ENCODE measurements at places on chromosomes 13 and 19.

GRCh38 chr19:3292958-3293529 lies 68.6 kb downstream of the CELF5 start:
- DNase-seq = no peak

DNA sequence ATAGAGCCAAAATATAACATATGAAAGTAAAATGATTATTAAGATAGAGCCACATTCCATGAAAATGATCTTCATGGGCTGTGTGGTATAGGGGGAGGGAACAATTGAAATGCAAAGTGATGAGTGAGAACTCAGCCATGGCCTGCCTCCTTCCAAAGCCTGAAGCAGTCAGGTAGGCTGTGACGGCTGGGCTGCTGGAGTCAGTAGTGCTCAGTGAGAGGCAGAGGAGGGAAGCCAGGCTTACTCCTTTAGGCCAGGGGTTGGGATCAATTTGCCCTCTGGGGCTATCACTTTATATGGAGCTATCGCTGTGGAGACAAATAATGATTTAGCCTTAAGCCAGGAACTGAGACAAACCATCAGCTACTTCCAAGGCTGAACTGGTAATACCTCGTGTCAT lies 654.9 kb downstream of the FGF9 start:
- DNase-seq = no peak

DNA sequence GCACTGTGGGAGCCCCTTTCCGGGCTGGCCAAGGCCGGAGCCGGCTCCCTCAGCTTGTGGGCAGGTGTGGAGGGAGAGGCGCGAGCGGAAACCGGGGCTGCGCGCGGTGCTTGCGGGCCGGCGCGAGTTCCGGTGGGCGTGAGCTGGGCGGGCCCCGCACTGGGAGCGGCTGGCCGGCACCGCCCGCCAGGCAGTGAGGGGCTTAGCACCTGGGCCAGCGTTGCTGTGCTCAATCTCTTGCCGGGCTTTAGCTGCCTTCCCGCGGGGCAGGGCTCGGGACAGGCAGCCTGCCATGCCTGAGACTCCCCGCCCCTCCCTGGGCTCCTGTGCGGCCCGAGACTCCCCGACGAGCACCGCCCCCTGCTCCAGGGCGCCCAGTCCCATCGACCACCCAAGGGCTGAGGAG lies 405.2 kb upstream of the PRR20A start:
- no peak for DNase-seq

GRCh38 chr13:42049454-42049813 lies 986 bp downstream of the DGKH start:
- DNase-seq = no peak

- DNase-seq = no peak
Observed at GRCh38 chr13:111652676-111653075, 332.2 kb downstream of the TEX29 start.

GRCh38 chr13:25375727-25376358 lies 4.1 kb downstream of the ATP8A2 start:
- DNase-seq = peak; percentile 25

GRCh38 chr13:30126903-30127428 lies 180.4 kb downstream of the KATNAL1 start:
- DNase-seq = no peak

- DNase-seq = no peak
Observed at GRCh38 chr19:3250675-3251074, 26.2 kb downstream of the CELF5 start.

DNA sequence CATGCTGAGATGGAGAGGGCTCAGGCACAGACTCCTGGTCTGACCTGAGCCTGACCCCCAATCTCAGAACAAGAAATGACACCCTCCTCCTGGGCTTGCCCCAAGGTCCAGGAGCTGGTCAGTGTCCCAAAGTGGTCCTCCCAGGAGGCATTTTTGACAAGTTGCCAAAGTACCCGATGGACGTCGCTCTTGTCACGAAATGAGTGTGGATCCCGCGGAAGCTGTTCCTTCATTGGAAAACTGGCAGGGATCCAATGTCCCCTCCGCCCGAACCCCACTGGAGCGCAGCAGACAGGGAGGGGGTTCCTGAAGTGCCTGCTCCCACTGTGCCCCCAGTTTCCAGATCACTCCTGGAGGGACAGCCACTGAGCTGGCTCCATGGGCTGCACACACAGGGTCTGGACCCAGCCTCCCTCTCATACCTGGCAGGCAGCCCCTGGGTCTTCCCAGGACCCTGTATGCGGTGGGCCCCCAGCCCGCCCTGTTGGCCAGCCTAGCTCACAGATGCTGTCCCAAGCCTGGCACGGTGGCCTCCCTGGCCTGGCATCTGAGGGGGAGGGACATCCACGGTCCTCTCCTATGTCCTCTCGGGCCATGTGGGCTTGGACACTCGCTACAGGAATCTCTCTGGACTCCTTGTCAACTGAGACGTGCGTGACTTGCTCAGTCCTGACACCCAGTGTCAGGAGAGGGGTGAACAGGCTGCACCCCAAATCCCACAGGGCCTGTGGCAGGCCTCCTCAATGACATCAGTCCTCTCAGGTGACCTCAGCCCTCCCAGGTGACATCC lies 12.8 kb upstream of the ZNF14 start:
- DNase-seq = no peak

GRCh38 chr13:84077271-84077670 lies 195.0 kb upstream of the SLITRK1 start:
- no peak for DNase-seq

- DNase-seq = no peak
Observed at GRCh38 chr13:32737679-32738078, 151.4 kb downstream of the PDS5B start.

- DNase-seq = no peak
Observed at GRCh38 chr19:42095814-42096230, 19.9 kb downstream of the ZNF574 start.

DNA sequence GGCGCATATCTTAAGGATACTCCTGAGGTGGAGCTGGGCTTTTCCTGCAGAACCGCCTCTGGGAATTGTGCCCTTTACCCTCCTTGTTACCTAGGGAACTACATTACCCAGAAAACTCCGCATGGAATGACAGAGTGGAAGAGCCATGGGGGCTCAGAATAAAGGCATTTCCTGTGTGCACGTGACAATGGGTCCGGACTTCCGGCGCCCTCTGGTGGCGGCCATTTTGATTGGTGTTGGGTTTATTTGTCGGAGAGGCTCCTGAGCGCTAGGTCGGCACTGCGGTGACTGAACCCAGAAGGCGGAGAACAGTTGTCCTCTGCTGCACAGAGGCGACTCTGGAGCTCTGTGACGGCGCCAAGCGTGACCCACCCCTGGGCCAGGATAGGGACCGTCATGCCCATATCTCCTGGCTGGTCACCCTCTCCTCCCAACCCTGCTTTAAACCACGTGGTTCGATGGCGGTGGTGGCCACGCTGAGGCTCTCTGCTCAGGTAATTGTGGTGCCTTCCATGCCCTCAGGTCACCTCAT lies at the start of gene ZNF587B:
TSS of gene ZNF587B (plus strand) at position 229 of the 532 bp plus-strand sequence. CDS start at position 459, 230 bp downstream.
- no peak for DNase-seq

DNA sequence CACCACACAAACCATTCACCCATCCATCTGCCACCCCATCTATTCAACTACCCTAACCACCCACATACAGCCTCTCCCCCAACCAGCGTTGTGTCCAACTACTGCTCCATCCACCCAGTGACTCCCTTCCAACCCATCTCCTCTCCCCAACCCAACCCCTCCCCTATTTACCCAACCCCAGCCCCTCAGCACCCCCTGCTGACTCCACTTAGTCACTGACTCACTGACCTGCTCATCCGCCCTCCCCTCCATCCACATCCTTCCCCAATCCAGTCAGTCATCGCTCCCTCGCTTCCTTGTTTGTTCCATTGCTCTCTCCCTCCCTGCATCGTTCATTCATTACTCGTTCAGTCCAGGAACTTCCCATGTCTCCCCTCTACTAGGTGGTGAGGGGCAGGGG lies 39.2 kb downstream of the KCNC3 start:
- no peak for DNase-seq

DNA sequence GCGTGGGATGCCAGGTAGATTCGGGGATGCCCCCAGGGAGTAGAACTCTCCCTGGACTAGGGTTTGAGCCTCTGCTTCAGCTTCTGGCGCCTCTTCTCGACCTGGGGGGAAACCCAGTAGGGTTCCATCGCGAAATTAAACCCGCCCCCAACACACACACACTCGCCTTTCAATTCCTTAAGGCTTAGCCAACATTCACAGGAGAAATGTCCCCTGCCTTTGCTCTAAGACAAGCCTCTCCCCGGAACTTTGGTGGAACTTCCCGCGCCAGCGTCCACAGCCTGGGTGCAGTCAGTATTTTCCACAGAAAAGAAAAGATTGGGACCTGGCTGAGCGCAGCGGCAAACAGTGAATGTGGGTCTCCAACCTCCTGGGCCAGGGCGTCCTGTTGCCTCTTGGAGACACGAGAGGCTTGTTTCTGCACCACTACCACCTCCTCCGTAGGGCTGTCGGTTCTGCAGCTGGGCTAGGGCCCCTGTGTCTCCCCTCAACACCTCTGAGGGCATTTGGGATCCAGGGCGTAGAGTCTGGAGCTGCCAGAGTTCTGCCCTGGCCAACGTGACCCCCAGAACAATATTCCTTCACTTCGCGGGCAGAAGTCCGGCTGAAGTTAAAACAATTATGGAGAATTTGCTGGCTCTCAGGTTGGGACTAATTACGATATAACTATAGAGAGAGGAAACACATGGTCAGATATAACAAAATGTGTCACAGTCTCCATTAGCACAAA lies 3.2 kb downstream of the PDX1 start:
- DNase-seq = no peak

- DNase-seq = no peak
Observed at GRCh38 chr19:14088634-14089411, 1.7 kb downstream of the SAMD1 start.

DNA sequence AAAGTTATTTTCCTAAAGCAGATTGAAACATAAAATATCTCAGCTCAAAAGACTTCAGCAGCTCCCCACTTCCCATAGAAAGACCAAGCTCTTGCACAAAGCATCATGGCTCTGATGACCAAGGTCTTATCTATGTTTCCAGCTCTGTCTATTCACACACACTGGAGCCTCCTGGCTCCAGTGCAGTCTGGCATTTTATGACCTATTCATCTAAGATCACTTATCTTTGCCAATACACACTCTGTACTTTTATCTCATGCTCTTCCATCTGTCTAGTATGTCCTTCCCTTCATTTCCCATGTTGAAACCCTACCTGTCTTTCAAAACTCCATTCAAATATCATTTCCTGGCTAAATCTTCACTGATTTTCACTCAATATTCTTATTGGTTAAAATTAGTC lies 74.4 kb downstream of the FGF9 start:
- no peak for DNase-seq

GRCh38 chr13:93690139-93690538 lies 463.5 kb downstream of the GPC6 start:
- DNase-seq = no peak

DNA sequence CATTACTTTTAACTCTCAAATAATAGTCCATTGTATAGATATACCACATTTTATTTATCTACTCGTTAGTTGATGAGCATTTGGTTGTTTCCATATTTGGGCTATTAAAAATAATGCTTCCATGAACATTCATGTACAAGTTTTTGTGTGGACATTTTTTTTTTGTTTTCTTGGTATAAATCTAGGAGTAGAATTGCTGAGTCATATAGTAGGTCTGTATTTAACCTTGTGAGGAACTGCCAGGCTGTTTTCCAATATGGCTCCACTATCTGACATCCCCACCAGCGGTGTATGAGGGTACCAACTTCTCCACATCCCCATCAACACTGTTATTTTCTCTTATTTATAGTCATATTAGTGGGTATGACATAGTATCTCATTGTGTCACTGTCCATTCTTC lies 143.1 kb downstream of the RAP2A start:
- DNase-seq = no peak

Data from activated CD4-positive, alpha-beta T cell treated with anti-CD3 and anti-CD28 coated beads, Interleukin-2, amount 50 U/mL, for 24 hours (primary cell).